ENCODE measurements at places on chromosomes 2 and 18.
A peak's percentile ranks its signal among the peaks of the same experiment; 100 is the strongest.

DNA sequence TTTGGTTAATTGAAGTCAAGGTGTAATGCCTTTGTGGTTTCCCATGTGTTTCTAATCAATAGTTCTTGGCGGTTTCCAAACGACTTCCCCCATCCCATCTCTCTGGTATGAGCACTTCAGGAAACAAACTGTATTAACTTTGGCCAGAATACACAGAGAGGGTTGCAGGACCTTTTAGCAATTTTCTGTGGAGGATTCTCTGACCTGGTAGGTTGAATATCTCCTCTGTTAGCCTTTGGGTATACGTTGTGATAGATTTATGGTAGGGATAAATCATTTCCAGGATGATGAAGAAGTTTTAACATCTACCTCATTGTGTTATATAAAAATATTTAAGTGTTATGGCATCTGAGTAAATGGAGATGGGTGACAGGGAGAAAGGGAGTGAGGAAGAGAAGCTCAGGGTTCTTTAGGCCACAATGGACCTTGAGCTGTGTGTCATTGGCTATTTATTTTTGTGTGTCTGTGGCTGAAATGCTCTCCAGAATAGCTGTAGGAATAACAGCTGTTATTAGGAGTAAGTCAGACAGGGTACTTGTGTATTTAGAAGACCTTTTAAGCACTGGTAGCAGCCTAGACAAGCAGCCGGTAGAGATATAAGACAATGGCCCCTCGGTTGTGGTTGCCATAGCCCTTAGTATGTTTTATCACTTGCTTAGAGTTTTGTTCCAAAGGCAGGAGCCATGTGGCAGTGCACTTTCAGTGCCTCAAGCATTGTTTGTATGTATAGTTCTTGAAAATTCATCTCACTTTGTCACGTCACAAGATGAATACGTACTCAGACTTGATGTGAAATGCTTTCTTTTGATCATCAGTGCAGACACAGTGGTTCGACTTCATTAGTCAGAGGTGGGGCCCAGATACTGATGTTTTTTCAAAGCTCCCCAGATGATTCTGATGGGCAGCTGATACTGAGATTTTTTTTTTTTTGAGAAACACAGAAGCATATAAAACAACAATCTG, 91.1 kb downstream of the FMNL2 start:
- no peak for DNase-seq

GRCh38 chr2:171608168-171608567, 79.1 kb upstream of the DYNC1I2 start:
- no peak for DNase-seq

DNA sequence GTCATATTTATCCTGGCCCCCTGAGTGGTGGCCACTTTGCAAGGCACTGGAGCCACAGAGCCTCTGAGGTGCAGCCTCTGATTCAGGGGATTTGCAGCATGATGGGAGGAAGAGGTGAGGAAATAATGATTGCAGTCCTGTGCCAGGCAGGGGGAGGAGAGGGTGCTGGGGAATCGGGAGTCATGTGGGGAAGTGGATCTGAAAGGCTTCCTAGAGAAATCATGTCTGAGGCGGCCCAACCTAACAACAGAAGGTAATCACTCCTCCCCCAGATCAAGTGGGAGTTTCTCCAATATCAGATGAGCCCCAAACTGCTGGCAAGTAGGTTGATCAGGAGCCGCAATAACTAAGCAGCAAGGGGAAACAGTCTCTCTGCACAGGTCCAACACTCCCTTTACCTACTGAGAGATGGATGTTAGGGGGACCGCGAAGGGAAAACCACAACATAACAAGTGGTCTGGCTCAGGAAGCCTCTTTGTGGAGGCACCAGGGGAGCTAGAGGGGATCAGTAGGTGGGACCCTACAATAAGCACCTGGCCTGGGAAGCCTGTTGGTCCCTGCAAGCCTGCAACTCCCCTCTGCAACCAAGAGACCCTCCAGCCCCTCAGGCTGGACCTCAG, 71.8 kb upstream of the NPAS2 start:
- DNase-seq, result no peak

DNA sequence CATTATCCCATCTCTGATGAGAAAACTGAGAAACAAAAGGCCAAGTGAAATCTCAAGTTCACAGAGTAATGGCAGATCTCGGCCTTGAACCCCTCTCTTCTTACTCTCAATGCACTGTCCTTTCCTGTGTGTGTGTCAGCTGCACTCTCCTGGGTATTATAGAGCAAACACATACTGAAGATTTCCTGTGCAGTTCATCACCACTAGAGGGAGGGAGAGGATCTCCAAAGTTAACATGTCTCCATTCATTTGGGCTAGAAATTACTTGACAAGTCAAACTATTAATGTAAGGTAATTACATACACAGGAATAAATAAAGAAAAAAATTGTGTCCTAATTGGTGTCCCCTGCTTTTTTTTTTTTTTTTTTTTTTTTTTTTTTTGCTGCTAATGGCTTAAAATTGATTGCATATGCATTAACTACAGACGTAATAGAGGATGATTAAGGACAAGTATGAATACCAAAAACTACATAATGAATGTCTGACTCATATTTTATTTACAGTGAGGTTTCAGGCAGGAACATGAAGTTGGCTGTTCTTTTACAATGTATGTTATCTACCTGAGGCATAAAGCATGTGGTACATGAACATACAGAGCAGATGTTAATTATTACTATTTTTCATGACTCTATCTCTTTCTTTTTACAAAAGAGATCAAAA, 269.2 kb downstream of the NYAP2 start:
- peak; percentile 23 for DNase-seq

DNA sequence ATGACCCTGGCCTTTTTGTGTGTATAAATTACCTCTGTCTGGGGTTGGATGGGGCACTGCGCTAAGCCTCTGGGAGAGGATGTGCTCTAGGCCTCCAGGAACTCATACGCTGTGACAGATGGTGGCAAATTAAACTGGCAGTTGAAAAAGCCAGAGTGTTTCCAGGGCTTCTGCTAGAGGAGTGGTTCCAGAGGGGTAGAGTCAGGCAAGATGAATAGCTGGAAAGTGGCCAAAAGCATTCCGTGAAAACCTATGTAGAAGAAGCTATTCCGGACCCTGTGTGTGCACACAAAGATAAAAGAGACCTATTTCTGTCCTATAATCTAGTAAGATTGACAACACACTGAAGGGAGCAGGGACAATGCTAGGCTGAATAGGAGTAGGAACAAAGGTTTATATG, 84.8 kb downstream of the ACTR3 start:
- DNase-seq, result no peak

DNA sequence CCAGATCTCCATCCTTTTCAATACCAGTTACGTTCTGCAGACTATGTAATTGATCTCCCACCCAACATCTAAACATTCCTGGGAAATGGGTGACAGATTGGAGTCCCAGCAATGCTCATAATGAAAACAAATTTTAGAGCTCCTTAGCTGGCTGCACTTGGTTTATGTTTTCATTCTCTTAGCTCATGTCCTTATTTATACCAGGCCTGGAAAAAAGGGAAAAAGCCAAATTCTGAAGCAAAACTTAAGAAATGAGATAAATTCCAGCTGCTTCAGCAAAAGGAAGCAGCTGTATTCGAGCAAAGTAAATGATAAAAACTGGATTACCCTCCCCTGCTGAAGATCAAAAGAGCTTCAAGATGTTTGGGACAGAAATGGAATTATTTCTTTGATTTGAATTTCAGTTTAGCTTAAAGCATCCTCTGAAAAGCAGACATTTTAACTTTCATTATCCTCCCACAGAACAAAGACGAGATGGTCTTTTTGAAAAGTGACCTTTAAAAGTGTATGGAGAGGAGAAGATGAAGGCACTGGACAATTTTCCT, 196.5 kb upstream of the THUMPD2 start:
- DNase-seq, result no peak

- DNase-seq, result no peak
Observed at GRCh38 chr2:152054593-152054992, 44.3 kb downstream of the CACNB4 start.

Measured in CD4-positive, alpha-beta T cell treated with Interleukin-6 at 100 ng/mL for 8 hours (primary cell).